Left lung (tissue), 14 donors: ENCODE measurements at places on chromosomes 7 and 10. TPM values are rescaled to one million over a fixed set of nuclear protein-coding genes. Genes with fewer than 3 reads are reported as not detected.

The CALHM3 gene
- not detected for total RNA-seq

- DNase-seq: no peak
These were observed 63.3 kb downstream of the ZMIZ1 start for GRCh38 chr10:79131836-79132631.

GRCh38 chr10:86188326-86188725 lies 178.3 kb downstream of the GRID1 start:
- no peak for DNase-seq

DNA sequence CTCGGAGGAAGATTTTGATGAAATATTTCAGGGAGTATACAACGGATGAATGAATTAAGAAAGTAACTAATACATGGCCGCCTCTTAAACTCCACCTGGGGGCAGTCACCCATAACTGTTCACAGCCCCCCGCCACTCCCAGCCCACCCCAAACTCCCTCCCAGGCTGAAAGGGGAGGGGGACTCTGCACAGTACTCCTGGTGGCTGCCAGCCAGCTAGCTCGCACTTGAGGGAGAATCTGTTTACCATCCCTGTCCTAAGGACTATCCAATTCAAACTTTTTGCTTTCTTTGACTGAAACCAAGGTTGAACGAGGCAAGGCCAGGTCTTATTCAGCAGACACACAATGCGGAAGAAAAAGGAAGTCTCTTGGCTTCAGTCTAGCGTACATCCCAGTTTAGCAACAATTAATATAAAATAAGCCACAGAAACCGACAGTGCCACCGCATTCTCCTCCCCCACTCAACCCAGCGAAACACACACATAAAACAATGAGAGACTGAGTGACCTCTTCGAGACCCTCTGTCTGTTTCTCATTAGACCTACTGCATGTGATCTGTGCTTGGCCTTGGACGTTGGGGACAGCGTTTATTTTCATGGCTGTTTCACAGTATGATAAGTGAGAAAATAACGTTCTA lies 219.5 kb downstream of the GLI3 start:
- no peak for DNase-seq

The PKD2L1 gene
- total RNA-seq: 0.37 TPM

DNA sequence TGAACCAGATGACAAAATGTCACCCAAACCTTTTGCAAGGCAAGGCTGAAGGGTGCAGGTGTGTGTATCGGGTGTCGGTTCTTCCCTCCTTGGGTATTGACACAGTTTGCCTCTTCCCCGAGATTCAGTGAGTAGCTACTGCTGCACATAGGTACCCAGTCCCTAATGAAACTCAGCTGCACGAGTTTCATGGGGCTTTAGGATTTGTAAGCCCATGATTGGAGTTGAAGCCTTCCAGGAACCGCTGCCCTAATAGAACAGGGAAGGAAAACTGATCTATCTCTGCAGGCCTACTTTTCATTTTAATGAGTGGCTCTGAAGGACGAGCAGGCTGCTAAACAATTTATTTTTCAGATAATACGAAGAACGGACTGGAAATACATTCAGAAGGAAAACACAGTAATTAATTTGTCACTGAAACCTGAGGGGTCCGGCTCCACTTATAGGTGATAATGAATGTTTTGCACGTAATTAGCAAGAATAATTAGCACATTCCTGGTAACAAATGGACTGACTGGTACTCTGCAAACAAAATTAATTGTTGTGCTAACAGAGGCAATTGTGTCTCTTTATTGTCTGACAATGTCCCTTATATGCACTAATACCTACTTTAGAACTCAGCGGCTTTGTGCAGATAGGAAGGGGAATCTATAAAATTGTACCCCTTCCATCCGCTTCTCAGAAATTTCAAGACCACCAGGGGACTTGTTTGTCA lies 49.6 kb upstream of the FZD8 start:
- DNase-seq: no peak

GRCh38 chr10:93601146-93601773 lies at the start of gene RBP4:
TSS of gene RBP4 (minus strand) at chr10:93601235. CDS start at chr10:93601028, 207 bp downstream.
- peak; percentile 78 for DNase-seq

The SPDYE16 gene
- total RNA-seq: not detected

DNA sequence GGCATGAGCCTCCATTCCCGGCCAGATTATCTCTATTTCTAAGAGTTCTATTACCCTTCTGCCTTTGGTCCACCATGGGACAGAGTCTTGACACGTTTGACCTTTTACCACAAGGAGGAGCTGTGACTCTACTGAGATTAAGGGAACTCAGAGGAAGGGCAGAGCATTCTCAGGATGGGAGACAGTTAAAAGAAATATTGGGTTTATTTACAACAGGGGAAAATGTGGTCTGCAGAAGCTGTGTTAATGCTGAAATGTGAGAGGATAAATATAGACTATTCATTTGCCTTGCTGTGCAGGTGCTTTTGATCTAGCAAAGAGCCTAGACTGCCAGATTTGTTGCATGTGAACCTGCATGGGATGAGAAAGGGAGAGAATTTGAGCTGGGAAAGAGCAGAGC lies 45.8 kb upstream of the PRSS58 start:
- no peak for DNase-seq

DNA sequence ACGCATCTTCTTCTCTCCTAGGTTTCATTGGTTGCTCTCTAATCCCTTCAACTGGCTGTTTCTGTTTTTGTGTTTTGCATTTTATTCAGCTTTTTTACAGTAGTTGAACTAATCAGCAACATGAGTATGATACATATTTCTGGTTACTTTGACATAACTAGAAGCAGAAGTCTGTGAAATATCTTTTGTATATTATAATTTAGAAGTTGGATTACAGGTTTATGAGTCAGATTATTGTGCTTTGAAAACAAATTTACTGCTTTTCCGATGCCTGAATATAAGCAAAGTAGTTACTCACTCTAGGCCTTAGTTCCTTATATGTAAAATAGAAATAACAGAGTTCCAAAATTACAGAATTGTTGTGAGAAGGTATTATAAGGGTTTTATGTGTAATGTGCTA lies 96.2 kb upstream of the MEOX2 start:
- DNase-seq: no peak

The CYP3A5 gene
- 6.0 TPM for total RNA-seq

The AFAP1L2 gene
- total RNA-seq: 6.4 TPM

GRCh38 chr10:22621726-22622125 lies 92.7 kb downstream of the PIP4K2A start:
- no peak for DNase-seq

The FKBP6 gene
- total RNA-seq: 0.18 TPM

The TFPI2 gene
- 9.0 TPM for total RNA-seq

GRCh38 chr7:62361-63116 lies 129.8 kb upstream of the FAM20C start:
- no peak for DNase-seq

- DNase-seq: no peak
These were observed 37.4 kb upstream of the ITGB8 start for GRCh38 chr7:20293336-20293735.

DNA sequence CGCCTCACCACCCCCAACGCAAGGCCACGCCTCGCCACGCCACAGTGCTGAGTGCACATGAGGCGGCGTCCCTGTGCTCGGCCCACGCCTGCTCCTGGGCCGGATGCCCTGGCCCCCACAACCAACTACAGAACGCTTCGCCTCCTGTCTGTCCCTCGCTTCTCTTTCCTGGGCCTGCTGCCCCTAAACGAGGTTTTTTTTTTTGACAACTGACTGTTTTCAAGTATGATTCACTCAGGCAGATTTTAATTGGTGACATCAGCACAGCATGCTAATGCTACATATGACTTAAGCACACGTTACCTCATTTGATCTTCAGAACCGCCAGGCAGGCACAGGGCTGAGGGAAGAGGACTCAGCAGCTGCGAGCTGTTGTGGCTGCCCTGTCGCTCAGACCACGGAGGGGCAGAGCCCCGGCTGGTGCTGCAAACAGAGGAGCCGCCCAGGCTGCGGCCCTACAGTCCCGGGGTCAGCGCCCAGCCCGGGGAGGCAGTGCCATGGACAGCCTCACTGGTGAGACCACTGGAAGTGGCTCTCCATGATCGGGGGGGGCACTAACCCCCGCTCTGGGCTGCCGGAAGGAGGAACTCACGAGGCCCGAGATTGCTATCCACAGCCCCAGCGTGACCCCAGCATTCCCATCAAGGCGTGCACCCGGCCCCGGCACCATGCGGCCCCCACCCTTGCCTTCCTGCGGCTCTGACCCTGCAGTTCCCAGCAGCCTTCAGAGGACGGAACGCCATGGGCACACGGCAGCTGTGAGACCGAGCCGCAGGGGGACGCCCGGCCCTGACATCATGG lies 212.8 kb downstream of the MAD1L1 start:
- DNase-seq: no peak

DNA sequence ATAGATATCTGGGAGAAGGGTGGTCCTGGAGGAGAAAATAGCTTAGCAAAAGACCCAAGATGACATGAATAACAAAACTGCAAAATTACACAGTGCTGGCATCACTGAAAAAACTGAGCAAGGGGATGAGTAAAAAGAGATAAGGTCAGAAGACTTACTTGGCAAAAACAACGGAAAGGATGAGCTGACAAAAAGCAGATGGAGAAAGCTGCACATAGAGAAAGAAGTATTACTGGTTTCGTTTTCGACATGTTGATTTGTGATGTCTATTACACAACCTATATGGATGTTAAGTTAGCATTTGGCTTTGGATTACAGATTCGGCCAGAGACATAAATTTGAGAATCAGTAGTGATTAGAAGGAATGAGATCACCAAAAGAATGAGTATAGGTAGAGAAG lies 132.1 kb downstream of the MACC1 start:
- no peak for DNase-seq

The ASAH2 gene
- total RNA-seq: 4.5 TPM

- DNase-seq: no peak
These were observed 1.5 kb downstream of the ABCB4 start for GRCh38 chr7:87473986-87474385.

GRCh38 chr7:37354656-37355131 lies 94.0 kb downstream of the ELMO1 start:
- DNase-seq: peak; percentile 63

The C7orf57 gene
- total RNA-seq: not detected

DNA sequence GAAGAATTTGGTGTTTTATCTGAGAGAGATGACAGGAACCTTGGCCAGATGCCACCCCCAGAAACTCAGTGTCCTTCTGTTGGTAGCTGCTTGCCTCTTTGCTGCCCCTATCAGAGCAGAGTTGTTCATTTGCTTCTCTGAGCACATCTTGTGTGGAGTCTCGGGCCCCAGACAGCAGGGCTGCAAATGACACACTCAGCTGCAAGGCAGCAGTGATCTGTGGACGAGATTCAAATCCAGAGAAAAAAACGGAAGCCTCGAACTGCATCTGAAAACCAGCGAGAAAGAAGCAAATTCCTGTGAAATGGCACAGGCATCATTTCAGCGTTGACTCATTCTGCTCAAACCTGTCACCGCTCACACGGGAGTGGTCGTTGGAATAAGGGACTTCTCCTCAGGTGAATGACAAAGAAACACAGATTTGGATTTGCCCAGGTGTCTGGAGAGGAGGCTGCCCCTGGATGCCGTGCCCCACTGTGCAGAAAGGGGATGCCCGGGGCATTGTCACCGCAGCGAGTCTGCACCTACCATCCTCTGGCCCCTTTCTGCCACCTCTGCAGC lies 144.7 kb downstream of the PFKFB3 start:
- no peak for DNase-seq

The CNTNAP2 gene
- 0.94 TPM for total RNA-seq

DNA sequence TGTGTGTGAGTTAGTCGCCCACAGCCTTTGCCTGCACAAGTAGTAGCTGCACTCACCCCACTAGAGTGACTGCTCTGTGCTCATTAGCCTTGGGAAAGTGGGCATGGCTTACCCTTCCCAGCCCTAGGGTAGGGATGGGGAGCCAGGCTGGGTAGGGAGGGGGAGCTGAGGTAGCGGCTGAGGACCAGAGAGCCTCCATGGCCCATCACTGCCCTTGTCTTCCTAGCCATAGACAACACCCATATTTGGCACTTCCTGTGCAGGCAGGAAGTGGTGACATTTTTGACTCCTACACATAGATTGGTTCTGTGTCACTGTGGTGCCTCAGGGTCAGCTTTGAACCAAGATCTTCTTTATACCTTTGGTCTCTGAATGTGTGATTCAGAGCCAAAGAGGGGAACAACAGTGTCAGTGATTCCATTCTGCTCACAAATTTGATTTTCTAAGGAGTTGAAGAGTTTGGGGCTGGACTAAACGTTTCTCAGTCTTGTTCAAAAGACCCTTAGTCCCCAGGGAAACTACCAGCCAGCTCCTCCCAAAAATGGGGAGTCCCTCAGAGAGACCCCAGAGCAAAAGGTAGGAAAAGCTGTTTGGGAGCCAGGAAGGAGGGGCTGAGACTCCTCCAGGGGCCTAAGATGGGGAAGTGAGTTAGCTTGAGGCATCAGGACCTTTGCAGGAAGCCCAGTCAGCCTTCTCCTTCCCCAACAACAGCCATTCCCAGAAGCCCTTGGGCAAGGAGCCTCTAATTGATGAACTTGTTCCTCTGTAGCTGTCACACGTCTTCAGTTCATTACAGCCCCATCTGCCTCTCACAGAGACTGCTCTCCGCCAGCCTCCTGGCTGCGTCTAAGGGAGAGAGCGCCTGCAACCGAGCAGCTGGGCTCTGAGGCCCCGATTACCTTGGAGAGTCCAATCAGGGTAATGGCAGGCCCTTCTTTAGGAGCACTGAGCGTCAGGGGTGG lies 135.0 kb downstream of the CDH23 start:
- no peak for DNase-seq

The OR2A5 gene
- not detected for total RNA-seq

- no peak for DNase-seq
These were observed 2.1 kb downstream of the NPC1L1 start for GRCh38 chr7:44538798-44539668.

DNA sequence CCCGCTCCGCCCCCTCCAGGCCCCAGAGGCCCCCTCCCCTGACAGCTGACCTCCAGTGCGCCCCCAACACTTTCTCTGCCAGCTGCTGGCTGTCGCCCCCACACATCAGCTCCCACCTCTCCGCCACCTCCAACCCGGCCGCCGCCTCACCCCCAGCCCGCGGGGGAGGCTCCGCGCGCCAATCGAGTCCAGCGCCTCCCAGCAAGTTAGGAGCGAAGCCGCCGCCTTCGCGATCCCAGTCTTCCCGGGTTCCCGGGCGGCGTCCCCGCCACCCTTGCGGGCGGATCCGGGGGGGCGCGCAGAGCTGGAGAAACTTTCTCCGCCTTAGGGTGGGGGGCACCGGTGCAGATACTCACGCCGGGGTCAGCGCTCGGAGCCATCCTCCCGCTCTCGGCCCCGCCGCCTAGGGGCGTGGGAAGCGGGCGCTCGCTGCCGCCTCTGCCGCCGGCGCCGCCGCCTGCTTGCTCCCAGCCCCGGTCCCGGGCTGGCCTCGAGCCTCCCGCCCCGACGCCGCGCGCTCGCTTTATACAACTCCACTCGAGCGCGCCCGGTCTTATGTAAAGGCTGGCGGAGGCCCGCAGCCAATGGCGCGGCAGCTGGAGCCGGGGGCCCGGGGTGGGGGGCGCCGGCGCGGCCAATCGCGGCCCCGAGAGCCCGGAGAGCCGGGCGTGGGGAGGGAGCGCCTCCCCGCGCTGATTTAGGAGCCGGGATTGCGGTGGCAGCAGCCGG lies at the start of gene CRTAC1:
Gene CRTAC1, minus strand, starts transcription at position 529 of the 729 bp plus-strand sequence. Its CDS starts 149 bp downstream, at position 380.
- peak; percentile 84 for DNase-seq

The JAKMIP3 gene
- total RNA-seq: 0.42 TPM

GRCh38 chr10:99993701-99994689 lies 15.8 kb downstream of the DNMBP start:
- no peak for DNase-seq

- DNase-seq: no peak
These were observed 35.8 kb downstream of the CHST15 start for GRCh38 chr10:124057601-124058000.
